ENCODE measurements at places on chromosomes 12 and 14. TPM values are rescaled to one million over a fixed set of nuclear protein-coding genes. Genes with fewer than 3 reads are reported as not detected.
A peak's percentile ranks its signal among the peaks of the same experiment; 100 is the strongest.

DNA sequence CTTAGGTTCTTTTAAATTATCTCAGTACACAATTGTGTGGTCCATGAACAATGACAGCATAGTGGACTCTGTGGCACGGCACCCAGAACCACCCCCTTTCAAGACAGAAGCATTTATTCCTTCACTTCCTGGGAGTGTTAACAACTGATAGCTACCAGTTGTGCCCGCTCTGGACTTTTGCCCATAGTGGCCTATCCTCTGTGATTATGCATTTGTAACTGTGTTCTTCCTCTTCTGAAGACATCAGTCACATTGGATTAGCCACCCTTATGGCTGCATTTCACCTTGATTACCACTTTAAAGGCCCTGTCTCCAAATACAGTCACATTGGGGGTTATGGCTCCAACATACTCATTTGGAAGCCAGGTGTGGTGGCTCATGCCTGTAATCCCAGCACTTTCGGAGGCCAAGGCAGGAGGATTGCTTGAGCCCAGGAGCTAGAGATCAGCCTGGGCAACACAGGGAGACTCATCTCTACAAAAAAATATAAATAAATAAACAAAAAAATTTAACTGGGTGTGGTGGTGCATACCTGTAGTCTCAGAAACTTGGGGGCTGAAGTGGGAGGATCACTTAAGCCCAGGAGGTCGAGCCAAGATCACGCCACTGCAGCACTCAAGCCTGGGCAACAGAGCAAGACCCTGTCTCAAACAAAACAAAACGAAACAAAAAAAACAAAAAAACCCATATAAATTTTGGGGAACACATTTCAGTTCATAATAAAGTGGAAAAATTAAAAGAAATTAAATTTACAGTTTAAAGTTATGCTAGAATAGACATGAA is 27.6 kb upstream of the PHC1 start:
- DNase-seq, result no peak

- DNase-seq, result no peak
Observed at GRCh38 chr14:36988989-36989388, 183.4 kb downstream of the SLC25A21 start.

GRCh38 chr12:87518481-87518880 is 510.7 kb downstream of the C12orf50 start:
- DNase-seq, result no peak

DNA sequence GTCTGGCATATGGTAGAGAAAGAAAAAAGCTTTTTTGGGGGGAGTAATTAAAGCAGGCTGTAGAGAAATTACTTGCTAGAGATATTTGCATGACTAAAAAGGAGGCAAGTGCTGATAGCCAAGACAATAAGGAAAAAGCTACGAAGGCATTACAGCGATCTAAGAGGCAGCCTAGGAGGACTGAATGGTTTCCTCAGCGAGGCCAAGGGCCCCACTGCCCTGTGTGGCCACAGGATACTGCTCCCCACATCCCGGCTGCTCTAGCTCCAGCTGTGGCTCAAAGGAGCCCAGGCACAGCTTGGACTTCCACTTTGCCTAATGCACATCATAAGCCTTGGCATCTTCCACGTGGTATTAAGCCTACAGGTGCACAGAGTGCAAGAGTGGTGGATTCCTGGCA is 53.6 kb downstream of the LRRIQ1 start:
- DNase-seq, result no peak

DNA sequence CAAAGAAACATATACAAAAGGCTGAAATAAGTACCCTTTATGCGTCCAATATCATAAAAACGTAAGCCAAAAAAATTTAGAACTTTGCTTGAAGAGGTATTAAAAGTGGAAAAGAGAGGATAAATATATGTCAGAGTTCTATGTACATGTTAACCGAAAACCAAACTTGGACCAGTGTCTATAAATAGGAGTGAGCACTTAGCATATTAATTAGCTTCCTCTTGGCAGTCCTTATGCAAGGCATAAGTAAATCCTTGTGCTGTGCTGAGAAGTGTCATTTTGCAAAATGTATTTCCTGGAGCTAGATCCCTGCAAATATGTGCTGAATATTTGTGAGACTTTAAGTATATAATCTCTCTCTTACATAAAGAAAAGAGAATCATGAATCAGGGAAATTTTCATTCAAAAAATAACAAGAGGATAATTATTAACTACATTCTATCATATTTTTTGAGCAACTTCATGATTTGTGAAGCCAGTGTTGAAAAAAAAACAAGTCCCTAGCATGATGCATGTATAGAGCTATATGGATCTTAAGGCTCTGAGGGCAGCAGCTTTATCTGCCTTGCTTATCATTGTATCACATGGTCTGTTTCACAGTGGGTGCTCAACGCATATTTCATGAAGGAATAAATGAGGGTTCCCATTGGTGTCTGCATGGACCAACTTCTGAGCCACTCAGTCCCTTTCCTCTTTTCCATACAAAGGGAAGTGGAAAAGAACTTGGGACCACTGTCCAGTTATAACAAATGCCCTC is 326.1 kb downstream of the PDZRN4 start:
- no peak for DNase-seq

GRCh38 chr12:7144414-7145120 is 14.4 kb downstream of the CLSTN3 start:
- peak; percentile 34 for DNase-seq

DNA sequence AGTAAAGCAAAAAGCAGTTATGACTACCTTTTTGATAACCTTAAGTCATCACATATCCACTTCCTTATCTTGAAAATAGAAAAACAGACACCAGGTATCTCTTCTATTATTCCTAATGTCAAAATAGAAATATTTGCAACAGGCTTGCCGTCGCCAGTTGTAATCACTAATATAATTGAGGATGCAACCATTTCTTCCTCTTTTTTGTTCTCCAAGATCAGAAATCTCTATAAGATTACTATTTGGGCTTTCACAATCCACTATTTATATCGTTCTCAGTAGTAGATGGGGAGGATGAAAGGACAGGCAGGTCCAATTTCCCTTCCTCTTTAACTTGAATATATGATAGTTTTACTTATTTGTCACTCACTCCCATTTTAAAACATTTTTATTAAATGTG is 130.2 kb upstream of the HMGA2 start:
- DNase-seq, result no peak

DNA sequence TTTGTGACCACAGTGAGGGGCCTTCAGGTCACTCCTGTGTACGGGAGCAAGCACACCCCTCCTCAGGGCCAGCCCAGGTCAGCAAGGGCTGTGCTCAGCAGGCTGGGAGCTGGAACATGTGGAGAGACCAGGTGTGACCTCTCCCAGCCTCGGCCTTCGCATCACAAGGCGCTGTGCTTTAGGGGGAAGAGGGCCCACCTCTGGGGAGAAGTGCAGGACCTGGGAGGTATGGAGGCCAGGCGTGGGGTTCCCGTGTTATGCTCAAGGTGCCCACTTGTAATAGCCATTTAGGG is 194.6 kb upstream of the PRMT8 start:
- DNase-seq, result no peak

DNA sequence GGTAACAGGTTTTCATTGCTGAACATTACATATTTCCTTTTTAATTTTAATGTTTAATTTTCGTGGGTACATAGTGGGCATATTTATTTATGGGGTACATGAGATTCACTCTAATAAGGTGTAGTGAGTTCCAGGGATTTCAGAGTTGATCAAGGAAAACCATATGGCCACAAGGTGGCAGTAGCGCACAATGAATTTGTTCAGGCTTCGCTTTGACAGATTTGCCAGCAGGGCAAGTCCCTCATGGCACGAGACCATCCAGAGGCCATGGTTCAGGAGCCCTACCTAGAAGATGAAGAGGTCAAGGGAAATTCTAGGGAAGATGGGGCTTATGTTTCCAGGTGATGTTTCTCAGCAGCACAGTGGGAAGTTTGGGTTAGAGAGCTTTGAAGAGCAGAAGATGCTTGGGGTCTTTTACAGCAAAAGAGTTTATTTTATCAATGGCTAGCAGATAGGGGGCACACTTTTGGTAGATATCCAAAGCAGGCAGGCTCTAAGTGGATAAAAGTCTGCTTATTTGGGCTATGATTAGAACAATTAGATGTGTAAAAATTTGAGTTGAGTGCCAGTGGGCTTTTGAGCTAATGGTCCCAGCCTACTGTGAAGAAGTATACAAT is 1004.4 kb downstream of the AACS start:
- DNase-seq, result no peak

- DNase-seq, result no peak
Observed at GRCh38 chr12:2341871-2342270, 289.1 kb downstream of the CACNA1C start.

GRCh38 chr12:57215668-57216013 is 953 bp upstream of the NXPH4 start:
- DNase-seq, result no peak

DNA sequence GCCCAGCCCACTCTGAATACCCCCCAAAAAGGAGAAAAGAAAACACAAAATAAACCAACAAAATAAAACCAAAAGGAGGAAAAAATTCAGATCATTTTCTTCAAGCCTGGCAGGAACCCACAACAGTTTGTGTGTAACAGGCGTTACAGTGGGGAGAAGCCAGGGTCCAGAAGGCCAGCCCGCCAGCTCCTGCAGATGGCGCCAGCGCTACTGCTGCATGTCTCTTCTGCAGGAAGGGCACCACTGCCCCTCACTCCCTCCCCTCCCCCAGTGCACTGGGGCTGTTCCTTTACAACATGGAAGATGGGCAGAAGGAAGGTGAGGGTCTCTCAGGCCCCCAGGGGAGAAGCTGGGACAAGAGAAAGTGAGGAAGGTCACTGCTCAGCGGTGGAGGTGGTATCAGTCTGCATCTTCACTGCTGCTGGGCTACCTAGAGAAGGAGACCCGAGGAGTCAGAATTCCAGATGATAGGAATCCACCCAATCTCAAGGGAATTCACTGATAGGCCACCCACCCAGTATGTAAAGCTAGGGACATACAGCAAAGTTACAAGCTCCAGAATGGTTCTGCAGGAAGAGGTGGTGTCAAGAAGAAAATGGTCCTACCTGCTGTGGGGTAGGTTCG is 2.3 kb upstream of the NOP2 start:
- peak; percentile 73 for DNase-seq

- DNase-seq, result no peak
Observed at GRCh38 chr12:22500100-22500499, 44.2 kb downstream of the C2CD5 start.

DNA sequence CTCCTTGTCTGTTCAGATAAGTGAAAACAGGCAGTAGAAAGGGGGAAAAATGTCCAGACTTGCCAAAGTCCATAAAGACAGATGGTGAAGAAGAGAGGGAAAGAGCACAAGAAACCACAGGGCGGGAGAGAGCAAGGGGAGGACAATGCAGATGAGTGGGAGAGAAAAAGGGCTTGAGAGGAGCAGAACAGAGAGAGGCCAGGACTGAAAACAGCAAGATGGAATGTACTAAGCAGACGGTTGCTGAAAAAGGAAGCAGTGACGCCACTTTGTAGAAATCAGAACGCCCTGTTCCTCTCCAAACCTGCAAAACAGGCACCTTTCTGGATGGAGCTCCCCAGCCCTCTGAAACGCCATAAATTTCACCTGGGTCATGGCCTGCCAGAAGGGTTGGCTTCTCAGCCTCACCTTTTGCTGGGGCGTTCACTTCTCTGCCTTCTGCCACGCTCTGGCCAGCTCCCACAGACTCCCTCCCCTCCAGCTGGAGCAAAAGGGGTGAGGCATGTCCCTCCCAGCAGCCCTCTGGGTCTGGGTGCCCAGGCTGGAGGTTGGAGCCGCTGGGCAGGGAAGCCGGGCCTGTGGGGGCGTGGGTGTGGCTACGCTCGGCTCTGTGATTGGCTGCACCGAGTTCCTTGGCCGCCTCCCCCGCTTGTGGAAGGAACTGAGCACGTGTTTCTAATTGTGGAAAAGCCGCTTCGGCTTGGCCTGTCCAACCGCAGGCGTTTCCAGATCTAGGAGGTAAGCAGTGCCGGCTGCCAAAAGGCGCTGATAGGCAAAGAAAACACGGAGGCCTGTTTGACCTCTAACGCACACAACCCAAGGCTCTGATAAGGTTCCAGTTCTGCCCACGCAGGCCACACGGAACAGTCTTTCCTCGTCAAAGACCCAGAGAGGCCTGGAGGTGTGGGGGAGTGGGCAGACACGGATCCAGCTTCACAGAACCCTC is 29.3 kb downstream of the SLC7A8 start:
- DNase-seq, result peak; percentile 96

- DNase-seq, result no peak
Observed at GRCh38 chr12:48351022-48351708, 446 bp upstream of the ZNF641 start.

- DNase-seq, result no peak
Observed at GRCh38 chr12:58616618-58617017, 303.7 kb downstream of the LRIG3 start.

- DNase-seq, result no peak
Observed at GRCh38 chr14:101635749-101636560, 74.7 kb downstream of the DIO3 start.

DNA sequence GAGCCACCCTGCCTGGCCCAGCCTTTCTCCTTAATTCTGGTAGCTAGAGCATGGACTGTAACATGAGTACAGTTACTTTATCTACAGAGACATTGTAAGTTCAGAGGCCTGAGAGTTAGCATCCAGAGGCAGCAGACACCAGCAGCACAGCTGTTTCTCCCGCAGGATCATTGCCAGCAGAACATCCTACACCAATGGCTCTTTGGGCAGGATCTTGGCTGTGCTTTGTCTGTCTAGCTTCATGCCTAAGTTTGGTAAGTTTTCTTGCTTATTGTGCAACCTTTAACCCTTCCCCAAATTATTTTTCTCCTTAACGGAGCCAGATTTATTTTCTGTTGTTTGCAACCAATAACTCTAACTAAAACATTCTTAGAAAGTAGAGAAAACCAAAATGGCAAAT is 21.6 kb downstream of the C12orf71 start:
- DNase-seq, result no peak

- DNase-seq, result no peak
Observed at GRCh38 chr14:29278301-29279263, 512.0 kb downstream of the FOXG1 start.

DNA sequence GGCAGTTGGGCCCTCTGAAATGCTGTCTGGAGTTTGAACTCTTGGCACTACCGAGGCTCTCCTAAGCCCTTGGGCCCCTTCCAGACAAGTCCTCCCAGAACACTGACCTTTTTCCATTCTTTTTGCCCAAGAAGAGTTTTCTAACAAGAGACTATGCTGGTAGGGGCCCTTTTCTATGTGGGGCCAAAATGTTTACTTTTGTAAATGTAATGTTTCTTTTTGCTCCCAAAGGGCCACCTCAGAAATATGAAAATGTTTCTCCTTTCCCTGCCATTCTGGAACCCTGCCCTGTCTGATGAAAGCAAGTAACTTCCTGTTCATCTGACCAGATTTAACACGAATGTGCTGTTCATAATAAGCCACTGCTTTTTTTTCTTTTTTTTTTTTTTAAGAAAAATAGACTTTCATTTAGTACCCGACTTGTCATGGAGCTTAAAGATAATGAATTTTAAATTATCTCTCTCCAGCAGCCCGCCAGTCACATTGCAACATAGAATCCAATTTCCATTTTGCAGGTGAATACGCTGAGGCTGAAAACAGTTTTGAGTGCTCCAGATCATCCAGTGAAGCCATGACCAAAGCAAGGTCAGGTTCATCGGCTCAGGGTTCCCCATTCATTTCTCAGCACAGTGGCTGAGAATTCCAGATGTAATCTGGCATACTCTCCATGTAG is 169.9 kb downstream of the DPF3 start:
- DNase-seq, result no peak

GRCh38 chr14:95407354-95407753 is 87.6 kb upstream of the CLMN start:
- DNase-seq, result no peak

The EPYC gene
- total RNA-seq, result not detected

The DYNC1H1 gene
- total RNA-seq, result 432 TPM

The GPX2 gene
- total RNA-seq, result 0.69 TPM

The RERG gene
- 19.6 TPM for total RNA-seq

The KCNJ8 gene
- 20.9 TPM for total RNA-seq

The MIPOL1 gene
- total RNA-seq, result 10.0 TPM

The SRGAP1 gene
- total RNA-seq, result 11.4 TPM

The TAS2R9 gene
- total RNA-seq, result not detected

The TSHR gene
- not detected for total RNA-seq

The SNAPC1 gene
- 6.2 TPM for total RNA-seq

The AQP2 gene
- total RNA-seq, result not detected
